Activated naive CD4-positive, alpha-beta T cell treated with anti-CD3 and anti-CD28 coated beads, Interleukin-2, amount 10 ng/mL, durations not matched to agents 7 days and 5 days (primary cell): ENCODE measurements at places on chromosomes 11 and 22.

GRCh38 chr11:37963440-37963839 is 1365.4 kb upstream of the RAG2 start:
- DNase-seq = no peak
- no peaks in the 10 kb centered on the region for H3K4me1 ChIP-seq
- no peak overlapping the region for H3K4me3 ChIP-seq
- H3K36me3 ChIP-seq = no peaks in the 10 kb centered on the region
- H3K27ac ChIP-seq = no peak overlapping the region
- H3K27me3 ChIP-seq = no peaks in the 10 kb centered on the region

DNA sequence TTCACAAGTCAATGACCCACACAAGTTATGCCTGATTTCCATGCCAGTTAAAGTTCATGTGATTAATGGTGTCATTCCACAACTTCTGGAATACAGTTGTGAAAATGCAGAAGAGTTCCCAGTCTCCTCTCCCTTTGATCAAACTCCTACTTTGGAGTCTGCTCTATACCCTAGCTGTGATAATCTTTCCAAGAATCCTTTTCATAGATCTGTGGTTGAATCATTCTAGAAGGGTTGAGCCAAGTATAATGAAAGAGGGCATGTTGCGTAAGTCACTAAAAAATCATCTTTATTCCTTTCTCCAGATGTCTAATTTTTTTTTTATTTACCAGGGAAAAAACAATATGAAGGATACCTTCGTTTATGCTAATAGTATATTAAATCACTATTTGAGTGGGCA is 89.7 kb upstream of the CARD18 start:
- no peak overlapping the region for H3K27ac ChIP-seq
- peaks cover 3% of the 10 kb centered on the region for H3K27me3 ChIP-seq
- no peaks in the 10 kb centered on the region for H3K4me1 ChIP-seq
- no peaks in the 10 kb centered on the region for H3K36me3 ChIP-seq

- no peaks in the 10 kb centered on the region for H3K4me1 ChIP-seq
- H3K27ac ChIP-seq = no peak overlapping the region
- no peak overlapping the region for H3K4me3 ChIP-seq
These were observed 20.3 kb downstream of the TMPRSS5 start for GRCh38 chr11:113685654-113686359.

- H3K27ac ChIP-seq = no peak overlapping the region
- H3K4me1 ChIP-seq = no peaks in the 10 kb centered on the region
- H3K4me3 ChIP-seq = no peak overlapping the region
- H3K36me3 ChIP-seq = no peaks in the 10 kb centered on the region
- no peak for DNase-seq
These were observed 76.0 kb downstream of the ST3GAL4 start for GRCh38 chr11:126431401-126432064.

- no peak overlapping the region for H3K4me3 ChIP-seq
- no peaks in the 10 kb centered on the region for H3K4me1 ChIP-seq
- no peak overlapping the region for H3K27ac ChIP-seq
These were observed 48.6 kb downstream of the ZNRF3 start for GRCh38 chr22:28931844-28932567.
